ENCODE measurements at places on chromosomes 6 and 20.
A peak's percentile ranks its signal among the peaks of the same experiment; 100 is the strongest.

GRCh38 chr6:17267566-17267965 lies 13.6 kb upstream of the RBM24 start:
- DNase-seq: no peak

- DNase-seq: no peak
Measured at GRCh38 chr6:72132851-72133250, 246.5 kb downstream of the RIMS1 start.

GRCh38 chr6:93295631-93296030 lies 123.7 kb downstream of the EPHA7 start:
- DNase-seq: no peak

DNA sequence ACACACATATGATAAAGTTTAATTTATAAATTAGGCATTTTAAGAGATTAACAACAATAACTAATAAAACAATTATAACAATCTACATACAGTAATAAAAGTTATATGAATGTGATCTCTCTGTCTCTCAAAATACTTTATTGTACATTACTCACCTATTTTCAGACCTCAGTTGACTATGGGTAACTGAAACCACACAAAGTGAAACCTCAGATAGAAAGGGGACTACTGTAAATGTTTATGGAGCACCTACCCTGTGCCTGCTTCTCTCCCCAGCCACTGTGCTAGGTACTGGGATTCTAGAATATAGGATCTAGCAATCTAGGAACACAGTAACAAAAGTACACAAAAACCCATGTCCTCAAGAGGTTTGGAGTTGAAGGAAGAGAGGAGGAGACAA lies 63.4 kb upstream of the BTN3A2 start:
- DNase-seq: no peak

- peak; percentile 26 for DNase-seq
Measured at GRCh38 chr20:35952480-35953386, 1.6 kb downstream of the SCAND1 start.

- DNase-seq: no peak
Measured at GRCh38 chr20:63527184-63527583, 6.6 kb downstream of the PPDPF start.

- DNase-seq: no peak
Measured at GRCh38 chr6:89050697-89051096, 29.9 kb upstream of the PNRC1 start.

- peak; percentile 44 for DNase-seq
Measured at GRCh38 chr6:150723857-150724256, 124.2 kb downstream of the PLEKHG1 start.

GRCh38 chr6:37576336-37576737 lies 76.6 kb upstream of the CCDC167 start:
- DNase-seq: peak; percentile 35

GRCh38 chr6:30948811-30949210 lies 8.0 kb downstream of the MUCL3 start:
- no peak for DNase-seq

GRCh38 chr6:122736616-122737015 lies 42.9 kb upstream of the FABP7 start:
- no peak for DNase-seq

DNA sequence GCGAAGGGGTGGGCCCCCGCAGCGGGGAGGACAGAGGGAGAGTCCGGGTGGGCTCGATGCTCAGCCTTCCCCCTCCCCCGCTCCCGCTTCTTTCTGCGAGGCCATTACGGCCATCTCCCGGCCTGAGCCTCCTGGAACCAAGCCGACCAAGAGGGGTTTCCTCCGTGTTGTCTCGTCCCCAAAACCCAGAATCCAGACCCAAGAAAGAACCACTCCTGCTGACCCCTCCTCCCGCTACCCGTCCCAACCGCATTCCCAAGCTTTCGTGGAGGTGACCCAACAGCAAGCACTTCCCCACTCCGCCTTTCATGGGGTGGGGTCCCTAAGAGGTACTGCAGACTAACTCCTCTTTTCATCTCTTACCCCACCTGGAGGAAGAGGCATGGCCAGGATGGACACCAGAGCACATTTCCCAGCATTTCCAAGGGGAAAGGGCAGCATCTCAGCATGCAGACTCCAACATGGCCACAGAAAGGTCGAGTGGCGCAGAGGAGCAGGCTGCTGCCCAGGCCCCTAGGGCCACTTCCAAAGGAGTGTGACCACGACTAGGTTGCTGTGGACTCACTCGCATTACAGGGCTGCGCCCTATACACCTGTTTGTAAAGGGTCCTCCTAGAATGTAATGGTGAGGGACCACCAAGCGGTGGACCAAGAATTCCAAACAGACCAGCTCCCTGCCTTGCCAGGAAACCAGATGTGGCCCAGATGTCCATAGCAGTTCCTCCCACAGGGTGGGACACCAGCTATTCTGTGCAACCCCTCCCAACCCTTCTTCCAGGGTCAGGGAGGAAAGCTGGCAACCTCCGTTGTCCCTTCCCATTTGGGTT lies 53.4 kb downstream of the MRPL14 start:
- DNase-seq: peak; percentile 49

DNA sequence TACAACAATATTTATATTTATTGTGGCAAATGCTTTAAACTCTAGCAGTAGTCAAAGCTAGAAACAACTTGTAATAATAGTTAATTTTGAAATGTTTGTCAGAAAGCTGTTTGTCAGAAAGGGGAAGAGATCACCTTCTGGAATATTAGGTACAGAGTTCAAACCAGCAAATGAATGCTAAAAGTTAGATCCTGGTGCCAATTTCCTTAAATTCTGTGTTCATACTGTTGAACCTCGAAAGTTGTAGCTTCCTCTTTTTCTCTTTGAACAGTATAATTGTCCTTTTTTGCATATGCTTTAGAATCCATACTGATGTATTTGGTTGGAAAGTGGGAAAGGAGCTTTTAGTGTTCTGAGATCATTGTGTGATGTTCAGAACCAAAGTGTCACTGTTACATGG lies 22.4 kb downstream of the ITCH start:
- DNase-seq: no peak

DNA sequence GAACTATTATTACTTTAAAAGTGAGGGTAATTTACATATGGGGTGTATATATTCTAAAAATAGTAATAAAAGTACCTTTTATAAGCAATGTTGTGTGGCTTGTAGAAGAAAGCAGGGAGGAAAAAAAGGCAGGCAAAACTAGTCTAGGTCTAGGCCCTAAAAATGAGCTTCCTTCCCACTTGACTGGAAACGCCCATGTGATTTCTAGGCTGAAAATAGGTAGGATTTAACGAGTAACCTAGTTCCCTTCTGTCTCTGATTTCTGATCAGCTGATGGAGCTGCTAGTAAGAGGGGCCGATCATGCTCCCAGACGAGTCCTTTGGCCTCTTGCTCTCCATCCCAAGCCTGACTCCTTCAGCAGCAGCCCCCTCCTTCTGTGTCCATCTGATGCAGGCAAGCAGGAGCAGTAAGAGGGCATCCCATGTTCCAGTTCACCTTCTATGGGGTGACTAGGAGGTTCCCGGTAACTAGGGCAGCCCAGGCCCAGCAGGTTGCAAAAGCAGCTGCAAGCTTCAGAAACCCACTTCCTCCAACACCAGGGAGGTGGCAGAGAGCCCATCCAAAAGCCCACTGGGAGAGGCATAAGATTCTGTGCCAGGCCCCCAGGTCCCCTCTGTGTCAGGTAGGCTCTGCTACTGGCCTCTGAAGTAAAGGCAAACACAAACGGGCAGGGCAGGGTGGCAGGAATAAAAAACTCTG lies 24.4 kb downstream of the TBC1D20 start:
- no peak for DNase-seq

GRCh38 chr20:18056174-18057100 lies 1.3 kb downstream of the OVOL2 start:
- DNase-seq: no peak

DNA sequence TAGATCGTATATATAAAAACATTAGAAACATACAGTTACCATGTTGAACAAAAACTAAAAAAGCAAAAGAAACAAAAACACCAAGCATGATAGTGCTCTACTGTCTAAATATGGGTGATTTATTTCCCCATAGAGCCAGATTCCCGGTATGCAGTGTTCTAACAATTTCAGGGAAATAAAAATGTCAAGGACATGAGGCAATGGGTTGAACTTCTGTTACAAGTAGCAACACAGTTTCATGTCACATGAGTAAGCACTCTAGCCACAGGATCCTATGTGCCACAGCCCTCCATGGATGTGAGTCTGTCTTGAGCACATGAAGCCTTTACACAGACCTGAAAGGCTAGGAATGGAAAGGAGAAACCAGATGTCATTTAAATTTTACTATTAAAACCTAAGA lies 96.0 kb downstream of the MAP3K5 start:
- DNase-seq: peak; percentile 55

DNA sequence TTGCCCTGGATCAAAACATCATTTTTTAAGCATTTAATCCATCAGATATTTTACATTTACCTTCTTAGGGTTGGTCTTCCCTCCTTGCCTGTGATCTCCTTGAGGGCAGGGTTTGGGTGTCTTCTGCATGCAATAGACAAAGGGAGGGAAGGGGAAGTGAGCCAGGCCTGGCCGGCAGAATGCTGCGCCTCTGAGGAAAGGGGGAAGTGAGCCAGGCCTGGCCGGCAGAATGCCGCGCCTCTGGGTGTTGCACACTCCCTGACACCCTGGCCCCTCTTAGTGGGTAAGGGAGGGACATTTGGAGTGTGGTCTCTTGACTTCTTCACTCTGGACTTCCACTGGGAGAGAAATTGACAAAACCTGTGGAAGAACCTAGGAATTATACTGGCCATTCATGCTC lies 12.4 kb downstream of the PSMF1 start:
- no peak for DNase-seq

GRCh38 chr6:133855276-133855990 lies 33.5 kb upstream of the TCF21 start:
- DNase-seq: no peak

DNA sequence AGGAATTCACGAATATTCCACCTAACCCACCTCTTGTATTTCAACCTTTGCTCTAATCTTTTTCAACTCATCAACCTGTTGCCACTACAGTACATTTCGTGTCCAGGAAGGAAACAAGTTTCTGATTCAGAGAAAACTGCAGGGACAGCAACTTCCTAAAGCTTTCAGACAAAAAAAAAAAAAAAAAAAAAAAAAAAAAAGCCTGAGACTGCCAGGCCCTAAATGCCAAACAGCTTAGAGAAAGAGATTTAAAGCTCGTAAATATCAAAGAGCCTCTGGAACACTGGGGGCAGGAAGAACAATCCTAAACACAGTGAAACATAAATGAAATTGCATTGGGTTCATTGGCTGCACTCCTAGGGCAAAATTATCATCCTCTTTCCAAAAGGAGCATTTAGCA lies 411.2 kb upstream of the SPTLC3 start:
- DNase-seq: no peak

DNA sequence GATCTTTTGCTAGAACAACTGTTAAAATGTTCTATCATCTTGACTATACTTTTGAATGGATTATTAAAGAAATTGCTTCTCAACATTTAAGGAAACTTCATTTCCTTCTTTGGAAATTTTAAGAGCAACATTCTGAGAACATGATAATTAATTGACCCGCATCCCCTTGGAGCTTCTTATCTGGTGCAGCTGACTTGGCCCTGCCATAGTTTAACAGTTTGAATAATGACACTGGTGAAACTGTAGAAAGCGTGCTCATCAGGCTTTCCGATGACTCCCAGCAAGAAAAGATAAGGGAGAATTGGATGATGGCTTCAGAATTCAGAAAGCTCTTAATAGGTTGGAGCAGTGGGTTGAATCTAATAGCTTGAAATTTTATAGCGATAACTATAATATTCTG lies 38.1 kb downstream of the SNX9 start:
- DNase-seq: no peak

DNA sequence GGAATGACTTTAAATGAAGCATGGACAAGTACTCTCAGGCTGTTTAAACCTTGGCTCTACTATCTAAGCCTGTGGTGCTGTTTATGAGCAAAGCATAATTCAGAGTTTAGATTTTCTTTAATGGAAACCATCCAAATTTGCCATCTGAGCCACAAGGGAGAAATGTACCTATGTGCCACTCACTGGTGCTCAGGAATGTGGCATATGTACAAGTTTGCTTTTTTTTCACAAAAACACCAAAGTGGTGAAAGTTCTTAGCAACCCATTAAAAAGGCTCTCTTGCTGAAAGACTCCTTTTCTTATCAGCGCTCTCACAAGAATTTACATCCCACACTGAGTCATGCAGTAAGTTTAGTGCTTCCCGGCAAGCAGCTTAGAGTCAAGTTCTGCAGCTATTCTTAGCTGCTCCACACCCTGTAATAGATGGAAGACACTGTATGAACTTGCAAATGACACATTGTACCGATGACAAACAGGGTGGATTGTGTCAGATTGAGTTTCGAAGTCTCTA lies 57.3 kb upstream of the MLIP start:
- peak; percentile 88 for DNase-seq

DNA sequence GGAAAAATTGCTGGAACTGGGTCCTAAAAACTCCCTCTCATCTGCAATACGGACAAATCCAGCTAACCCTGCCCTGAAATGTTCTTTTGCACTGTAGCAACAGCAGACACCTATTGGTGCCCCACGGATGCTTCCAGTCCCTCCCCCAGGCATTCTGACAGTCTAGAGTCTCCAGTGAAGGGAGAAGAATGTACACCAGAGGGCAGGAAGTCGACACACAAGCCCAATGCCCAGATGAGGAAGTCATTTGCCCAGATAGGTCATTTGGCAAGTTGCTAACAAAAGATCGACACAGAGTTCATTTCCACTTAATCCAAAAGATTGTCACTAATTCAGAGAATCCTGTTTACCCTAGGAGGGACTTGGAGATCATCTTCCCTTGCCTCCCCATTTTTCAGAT lies 293.0 kb upstream of the PRDM1 start:
- no peak for DNase-seq

DNA sequence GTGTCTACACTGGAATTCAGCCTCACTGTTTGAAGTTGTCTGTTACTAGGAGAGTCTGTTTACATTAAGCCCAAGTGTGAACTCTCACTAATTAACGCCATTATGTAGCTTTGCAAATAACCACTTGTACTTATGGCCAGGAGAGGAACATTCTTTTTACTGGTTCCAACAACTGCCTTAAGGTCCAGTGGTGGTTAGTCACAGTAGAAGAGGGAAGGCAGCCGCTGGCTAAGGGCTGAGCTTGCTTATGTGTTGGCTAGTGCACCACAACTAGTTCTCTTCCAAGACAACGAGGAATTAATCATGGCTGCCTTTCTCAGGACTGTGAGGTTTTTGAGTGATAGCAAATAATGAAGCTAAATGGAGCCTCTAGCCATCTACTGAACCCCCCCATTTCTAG lies 14.9 kb upstream of the SLC22A23 start:
- DNase-seq: peak; percentile 58

GRCh38 chr6:129691043-129691640 lies 18.8 kb downstream of the ARHGAP18 start:
- DNase-seq: no peak

GRCh38 chr6:74705451-74705850 lies 500.4 kb downstream of the COL12A1 start:
- DNase-seq: peak; percentile 24

Data from AG10803 (cell line).